ENCODE measurements at places on chromosomes 12 and 14. TPM values are rescaled to one million over a fixed set of nuclear protein-coding genes. Genes with fewer than 3 reads are reported as not detected.

CLEC9A gene
- polyA plus RNA-seq = 0.26 TPM

KRT2 gene
- not detected for polyA plus RNA-seq

NDRG2 gene
- polyA plus RNA-seq = 160 TPM

VASH1 gene
- polyA plus RNA-seq = 32.6 TPM

KRT78 gene
- not detected for polyA plus RNA-seq

MYO1A gene
- polyA plus RNA-seq = 0.11 TPM

VRK1 gene
- polyA plus RNA-seq = 16.0 TPM

TMEM117 gene
- 11.4 TPM for polyA plus RNA-seq

AKAP3 gene
- 6.5 TPM for polyA plus RNA-seq

TRIM9 gene
- 2.1 TPM for polyA plus RNA-seq

PLBD1 gene
- polyA plus RNA-seq = 50.5 TPM

LRP6 gene
- 64.3 TPM for polyA plus RNA-seq

GPRC5A gene
- polyA plus RNA-seq = 12.4 TPM

HCAR3 gene
- polyA plus RNA-seq = 0.45 TPM

JAG2 gene
- 10.9 TPM for polyA plus RNA-seq

CCDC60 gene
- polyA plus RNA-seq = not detected

METTL17 gene
- 91.6 TPM for polyA plus RNA-seq

NINJ2 gene
- polyA plus RNA-seq = 1.2 TPM

SDR9C7 gene
- 0.53 TPM for polyA plus RNA-seq

GPR84 gene
- polyA plus RNA-seq = 1.5 TPM

DENR gene
- polyA plus RNA-seq = 93.5 TPM

KRT83 gene
- not detected for polyA plus RNA-seq

HOMEZ gene
- 25.1 TPM for polyA plus RNA-seq

METTL25 gene
- polyA plus RNA-seq = 11.5 TPM

KLRC2 gene
- polyA plus RNA-seq = 0.36 TPM

ADAM20 gene
- 0.17 TPM for polyA plus RNA-seq

KRT3 gene
- not detected for polyA plus RNA-seq

COCH gene
- polyA plus RNA-seq = 2.8 TPM

CCDC77 gene
- 28.3 TPM for polyA plus RNA-seq

PTPRB gene
- polyA plus RNA-seq = 13.9 TPM

KRT72 gene
- polyA plus RNA-seq = not detected

TAS2R46 gene
- not detected for polyA plus RNA-seq

IQSEC3 gene
- 8.2 TPM for polyA plus RNA-seq

KRT73 gene
- polyA plus RNA-seq = not detected

FOXN4 gene
- 3.5 TPM for polyA plus RNA-seq

AP5M1 gene
- polyA plus RNA-seq = 56.7 TPM

BDKRB2 gene
- 4.2 TPM for polyA plus RNA-seq

ACVRL1 gene
- 35.4 TPM for polyA plus RNA-seq

KLHL33 gene
- polyA plus RNA-seq = 0.29 TPM
